ENCODE measurements at places on chromosomes 11 and 22. TPM values are rescaled to one million over a fixed set of nuclear protein-coding genes. Genes with fewer than 3 reads are reported as not detected.

GRCh38 chr11:106723071-106723470, 295.2 kb downstream of the GUCY1A2 start:
- no peaks in the 10 kb centered on the region for H3K27me3 ChIP-seq
- no peak overlapping the region for H3K4me3 ChIP-seq
- no peaks in the 10 kb centered on the region for H3K4me1 ChIP-seq
- no peak for DNase-seq

GRCh38 chr22:28538922-28539321, 140.7 kb downstream of the TTC28 start:
- no peaks in the 10 kb centered on the region for H3K4me1 ChIP-seq
- no peak for DNase-seq
- H3K36me3 ChIP-seq: no peaks in the 10 kb centered on the region
- H3K4me3 ChIP-seq: no peak overlapping the region
- no peak overlapping the region for H3K27ac ChIP-seq

GRCh38 chr22:21754523-21754922, 18.9 kb upstream of the YPEL1 start:
- H3K27ac ChIP-seq: peak overlapping the region; percentile 93
- peak; percentile 44 for DNase-seq
- H3K36me3 ChIP-seq: no peaks in the 10 kb centered on the region
- peaks cover 25% of the 10 kb centered on the region for H3K4me1 ChIP-seq
- H3K4me3 ChIP-seq: no peak overlapping the region
- no peaks in the 10 kb centered on the region for H3K27me3 ChIP-seq

GRCh38 chr11:45233121-45233803, 52.9 kb downstream of the SYT13 start:
- no peaks in the 10 kb centered on the region for H3K4me1 ChIP-seq
- no peak overlapping the region for H3K27ac ChIP-seq
- H3K4me3 ChIP-seq: no peak overlapping the region
- DNase-seq: peak; percentile 68
- no peaks in the 10 kb centered on the region for H3K36me3 ChIP-seq

- H3K27ac ChIP-seq: no peak overlapping the region
- no peaks in the 10 kb centered on the region for H3K27me3 ChIP-seq
- H3K4me3 ChIP-seq: no peak overlapping the region
These were observed 68.7 kb downstream of the DDX10 start for GRCh38 chr11:108733479-108734116.

DNA sequence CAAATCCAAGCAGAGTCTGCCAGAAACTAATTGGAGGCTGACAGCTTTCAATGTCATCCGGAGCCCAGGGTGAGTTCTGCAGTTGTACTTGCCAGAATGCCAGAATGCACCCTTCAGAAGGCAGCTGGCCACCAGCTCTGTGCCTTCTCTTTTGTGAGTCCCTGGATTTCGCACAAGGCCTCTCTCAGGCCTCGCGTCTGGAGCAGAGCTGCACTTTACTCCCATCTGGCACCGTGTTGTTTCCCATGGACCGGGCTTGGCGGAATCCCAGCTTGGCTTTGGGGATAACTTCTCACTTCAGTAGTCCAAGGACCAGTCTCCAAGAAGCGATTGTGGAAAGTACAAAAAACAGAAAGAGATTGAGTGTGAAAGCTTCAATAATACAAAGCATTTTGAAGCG, 451.3 kb upstream of the KIRREL3 start:
- H3K27me3 ChIP-seq: peaks cover 16% of the 10 kb centered on the region
- DNase-seq: no peak
- no peak overlapping the region for H3K4me3 ChIP-seq
- H3K27ac ChIP-seq: no peak overlapping the region
- H3K4me1 ChIP-seq: no peaks in the 10 kb centered on the region

GRCh38 chr22:22847241-22847640, 40.4 kb upstream of the IGLL5 start:
- no peaks in the 10 kb centered on the region for H3K4me1 ChIP-seq
- H3K27me3 ChIP-seq: peaks cover 33% of the 10 kb centered on the region
- H3K36me3 ChIP-seq: no peaks in the 10 kb centered on the region
- DNase-seq: no peak
- H3K4me3 ChIP-seq: no peak overlapping the region

DNA sequence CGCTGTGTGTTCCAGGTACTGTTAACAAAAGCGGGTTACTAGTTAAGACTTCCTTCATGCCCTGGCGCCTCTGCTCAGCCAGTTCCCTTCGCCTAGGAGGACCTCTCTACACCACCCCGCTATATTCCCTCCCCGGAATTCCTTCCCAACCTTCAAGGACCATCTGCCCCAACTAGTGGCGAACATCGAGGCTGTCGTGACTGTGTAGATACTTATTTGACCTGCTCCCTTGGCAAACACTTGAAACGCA, 450 bp upstream of the BCL2L13 start:
- H3K36me3 ChIP-seq: no peaks in the 10 kb centered on the region
- peak overlapping the region; percentile 85 for H3K4me3 ChIP-seq
- DNase-seq: peak; percentile 79

DNA sequence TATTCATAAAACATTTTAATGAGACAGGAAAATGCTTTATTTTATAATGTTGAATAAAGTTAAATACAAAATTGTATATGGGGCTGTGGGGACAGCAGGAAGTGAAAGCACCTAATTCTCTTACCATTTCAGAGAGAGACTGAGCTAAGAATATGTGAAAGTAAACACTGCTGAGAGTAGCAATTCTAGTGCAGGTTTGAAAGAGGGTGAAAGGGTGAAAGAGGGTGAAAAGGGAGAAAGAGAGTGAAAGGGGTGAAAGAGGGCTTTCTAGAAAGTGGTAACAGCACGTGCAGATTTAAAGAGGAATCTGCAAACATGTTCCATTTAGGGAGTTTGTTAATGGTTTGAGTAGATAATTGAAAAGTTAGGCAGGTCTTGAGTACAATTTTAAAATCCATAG, 652.0 kb upstream of the CCDC90B start:
- H3K4me3 ChIP-seq: no peak overlapping the region
- no peak for DNase-seq
- no peaks in the 10 kb centered on the region for H3K27me3 ChIP-seq
- no peak overlapping the region for H3K27ac ChIP-seq
- no peaks in the 10 kb centered on the region for H3K36me3 ChIP-seq

GRCh38 chr11:57711414-57712255, at the start of gene MED19:
TSS of gene MED19 (minus strand) at chr11:57712215. CDS start at chr11:57712179, 36 bp downstream.
- H3K36me3 ChIP-seq: no peaks in the 10 kb centered on the region
- H3K4me3 ChIP-seq: peak within 1 kb of the TSS; percentile 99
- DNase-seq: peak; percentile 89
- peaks cover 24% of the 10 kb centered on the region for H3K4me1 ChIP-seq
- no peaks in the 10 kb centered on the region for H3K27me3 ChIP-seq

- H3K36me3 ChIP-seq: no peaks in the 10 kb centered on the region
- H3K4me3 ChIP-seq: peak overlapping the region; percentile 42
- H3K27ac ChIP-seq: peak overlapping the region; percentile 52
- H3K4me1 ChIP-seq: peaks cover 17% of the 10 kb centered on the region
- DNase-seq: peak; percentile 86
These were observed 45.1 kb downstream of the C11orf96 start for GRCh38 chr11:43987384-43988039.

GRCh38 chr22:19909350-19910179, 32.0 kb upstream of the COMT start:
- peaks cover 7% of the 10 kb centered on the region for H3K36me3 ChIP-seq
- H3K4me3 ChIP-seq: no peak overlapping the region
- no peaks in the 10 kb centered on the region for H3K4me1 ChIP-seq
- peak; percentile 82 for DNase-seq
- no peak overlapping the region for H3K27ac ChIP-seq
- no peaks in the 10 kb centered on the region for H3K27me3 ChIP-seq

GRCh38 chr11:95231881-95232605, 1.0 kb upstream of the SESN3 start:
- DNase-seq: peak; percentile 82
- H3K36me3 ChIP-seq: no peaks in the 10 kb centered on the region
- H3K27me3 ChIP-seq: no peaks in the 10 kb centered on the region
- peaks cover 42% of the 10 kb centered on the region for H3K4me1 ChIP-seq
- H3K4me3 ChIP-seq: peak overlapping the region; percentile 97
- H3K27ac ChIP-seq: peak overlapping the region; percentile 40

- H3K36me3 ChIP-seq: no peaks in the 10 kb centered on the region
- peak; percentile 80 for DNase-seq
- peaks cover 4% of the 10 kb centered on the region for H3K4me1 ChIP-seq
- no peaks in the 10 kb centered on the region for H3K27me3 ChIP-seq
These were observed 42.2 kb upstream of the INCENP start for GRCh38 chr11:62081378-62082291.

- DNase-seq: no peak
- no peak overlapping the region for H3K27ac ChIP-seq
- no peaks in the 10 kb centered on the region for H3K36me3 ChIP-seq
- peaks cover 6% of the 10 kb centered on the region for H3K4me1 ChIP-seq
- no peaks in the 10 kb centered on the region for H3K27me3 ChIP-seq
- peak overlapping the region; percentile 90 for H3K4me3 ChIP-seq
These were observed 1.2 kb downstream of the SLC37A4 start for GRCh38 chr11:119029340-119030028.

CARNS1 gene
- 0.38 TPM for total RNA-seq

CSNK2A3 gene
- 3.3 TPM for total RNA-seq

SHISAL1 gene
- total RNA-seq: 1.5 TPM

MMP10 gene
- total RNA-seq: 0.97 TPM

ZP1 gene
- 5.3 TPM for total RNA-seq

BTG4 gene
- total RNA-seq: not detected

RAB36 gene
- total RNA-seq: 3.5 TPM

FAM180B gene
- total RNA-seq: not detected

CBLIF gene
- not detected for total RNA-seq

NAALAD2 gene
- 0.76 TPM for total RNA-seq

Measured in GM23248 (cell line).